ENCODE measurements at places on chromosomes 7 and 10. TPM values are rescaled to one million over a fixed set of nuclear protein-coding genes. Genes with fewer than 3 reads are reported as not detected.

Gene EBF3
- total RNA-seq = not detected

Gene TRIM56
- total RNA-seq = 72.7 TPM

Gene ADRA2A
- total RNA-seq = not detected

Gene LFNG
- total RNA-seq = 105 TPM

Gene MYO1G
- total RNA-seq = 572 TPM

GRCh38 chr10:72539137-72539536, 86.7 kb downstream of the MICU1 start:
- no peak for DNase-seq
